Renal pelvis (tissue), 12 donors: ENCODE measurements at places on chromosomes 6 and 20. TPM values are rescaled to one million over a fixed set of nuclear protein-coding genes. Genes with fewer than 3 reads are reported as not detected.

DNA sequence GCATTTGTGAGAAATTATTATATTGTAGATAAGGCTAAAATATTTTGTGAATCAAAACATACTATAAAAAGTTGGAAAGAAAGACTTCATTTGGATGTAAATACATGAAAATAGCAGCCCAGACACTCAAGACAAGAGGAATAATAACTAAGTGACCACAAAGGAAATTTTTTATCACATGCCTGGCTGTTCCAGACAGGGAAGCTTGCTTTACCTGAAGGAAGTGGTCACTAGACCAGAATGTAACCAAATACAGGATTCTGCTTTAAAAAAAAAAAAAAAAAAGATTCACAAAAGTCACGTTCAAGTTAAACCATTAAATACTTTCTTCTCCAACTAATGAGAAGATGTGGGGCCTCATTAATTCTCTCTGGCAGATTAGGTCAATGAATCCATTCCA, 9.3 kb upstream of the HLA-DQB2 start:
- no peak for DNase-seq

DNA sequence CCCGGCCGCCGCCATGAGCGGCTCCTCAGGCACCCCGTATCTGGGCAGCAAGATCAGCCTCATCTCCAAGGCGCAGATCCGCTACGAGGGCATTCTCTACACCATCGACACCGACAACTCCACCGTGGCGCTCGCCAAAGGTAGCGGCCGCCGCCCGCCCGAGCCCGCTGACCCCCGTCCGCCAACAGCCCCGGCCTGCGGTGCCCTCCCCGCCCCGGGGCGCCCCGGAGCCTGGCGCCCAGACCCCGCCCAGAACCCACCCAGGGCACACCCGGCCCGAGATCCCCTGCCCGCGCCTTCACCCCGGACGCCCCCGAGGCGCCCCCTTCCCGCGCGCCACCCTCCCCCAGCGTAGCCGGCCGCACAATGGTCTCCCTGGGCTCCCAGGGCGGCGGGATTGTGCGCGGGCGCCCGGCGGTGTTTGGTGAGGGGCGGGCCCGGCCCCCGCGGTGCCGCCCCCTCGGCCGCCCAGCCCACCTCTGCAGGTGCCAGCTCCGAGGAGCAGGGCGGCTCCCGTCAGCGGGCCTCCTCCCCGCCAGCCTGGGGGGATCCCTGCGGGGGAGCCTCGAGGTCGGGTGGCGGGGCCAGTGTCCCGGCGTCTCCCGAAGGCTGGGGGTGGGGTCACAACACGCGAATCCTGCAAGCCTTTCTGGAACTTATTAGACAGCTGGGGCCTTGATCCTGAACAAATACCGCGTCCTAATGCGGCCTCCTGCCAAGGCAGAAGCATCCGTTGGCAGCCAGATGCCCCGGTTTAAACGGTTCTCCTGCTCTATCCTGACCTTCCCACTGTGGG, 577 bp downstream of the LSM14B start:
- DNase-seq: no peak

GRCh38 chr6:39855356-39855995, 63.3 kb downstream of the DAAM2 start:
- no peak for DNase-seq

DNA sequence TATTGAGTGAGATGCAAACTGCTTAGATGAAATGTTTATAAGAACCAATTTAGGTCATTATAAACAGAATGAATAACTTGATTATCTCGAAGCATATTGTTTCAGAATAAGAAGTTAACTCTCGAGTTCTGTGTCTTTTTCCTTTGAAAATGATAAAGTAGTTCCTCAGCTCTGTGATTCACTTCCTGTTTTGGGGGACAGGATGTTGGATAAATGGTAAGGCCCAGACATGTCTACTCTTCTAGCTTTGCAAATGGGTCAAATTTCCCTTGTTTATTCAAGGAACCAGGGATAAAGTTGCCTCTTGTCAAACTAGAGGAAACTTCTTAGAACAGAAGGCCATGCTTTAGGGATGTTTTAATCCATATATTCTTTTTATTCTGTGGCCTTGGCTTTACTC, 246.9 kb downstream of the SOX4 start:
- DNase-seq: no peak

GRCh38 chr20:44570367-44570766, 12.0 kb upstream of the PKIG start:
- no peak for DNase-seq

- peak; percentile 87 for DNase-seq
These were observed 42.3 kb upstream of the ATXN1 start for GRCh38 chr6:16803294-16804200.

HLA-DQA2 gene
- 1.2 TPM for polyA plus RNA-seq

DNA sequence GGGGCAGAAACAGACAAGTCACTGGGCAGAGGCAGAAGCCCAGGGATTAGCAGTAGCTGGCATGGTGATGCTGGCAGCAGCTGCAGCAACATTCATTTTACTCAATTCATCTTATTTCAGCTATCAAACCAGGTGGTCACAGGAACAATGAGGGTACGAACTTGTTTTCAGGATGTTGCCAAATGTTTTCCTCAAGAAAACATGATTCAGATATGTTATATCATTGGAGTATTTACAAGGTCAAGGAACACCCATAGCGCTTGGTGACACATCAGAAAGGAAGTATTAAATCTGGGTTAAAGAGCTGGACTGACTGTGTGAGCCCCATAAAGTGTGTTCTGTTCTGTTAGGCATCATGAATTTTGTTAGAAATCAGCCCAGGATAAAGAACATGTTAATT, 456.9 kb upstream of the ID4 start:
- no peak for DNase-seq

DNA sequence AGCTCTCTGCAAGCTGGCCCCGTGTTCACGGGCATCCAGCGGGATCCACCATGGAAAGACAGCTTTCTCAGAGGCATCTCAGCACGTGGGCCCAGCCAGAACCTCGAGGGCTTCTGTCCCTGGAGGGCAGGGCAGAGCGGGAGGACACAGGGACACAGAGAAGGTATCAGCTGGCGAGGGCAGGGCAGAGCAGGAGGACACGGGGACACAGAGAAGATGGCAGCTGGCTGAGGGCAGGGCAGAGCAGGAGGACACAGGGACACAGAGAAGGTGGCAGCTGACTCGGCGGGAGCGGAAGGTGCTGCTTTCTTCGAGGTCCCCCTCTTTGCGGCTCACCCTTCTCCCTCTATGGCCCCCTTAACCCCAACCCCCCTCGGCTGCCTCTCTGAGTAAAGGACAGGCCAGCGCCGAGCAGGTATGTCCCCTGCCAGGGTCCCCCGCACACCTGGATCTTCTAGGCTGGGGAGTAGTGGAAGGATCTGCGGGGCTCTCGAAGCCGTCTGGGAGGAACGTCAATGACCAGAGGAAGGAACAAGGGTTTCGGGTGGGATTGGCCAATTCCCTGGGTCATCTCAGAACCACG, 28.9 kb upstream of the BHLHE23 start:
- DNase-seq: no peak

DNA sequence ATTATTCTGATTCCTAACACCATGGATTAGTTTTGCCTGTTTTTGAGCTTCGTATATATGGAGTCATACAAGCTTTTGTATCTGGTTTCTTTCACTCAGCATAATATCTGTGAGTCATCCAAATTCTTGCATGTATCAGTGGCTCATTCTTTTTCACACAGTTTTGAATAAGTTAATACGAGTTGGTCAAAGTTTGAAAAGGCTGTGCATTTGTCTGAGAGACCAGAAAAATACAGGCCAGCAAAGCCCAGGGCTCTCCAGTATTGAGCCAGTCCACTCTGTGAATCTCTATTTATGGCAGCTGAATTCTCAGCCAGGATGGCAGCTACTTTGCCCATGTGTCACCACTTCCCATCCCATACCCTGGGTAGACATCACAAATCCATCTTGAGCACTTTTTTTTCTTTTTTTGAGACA, 7.2 kb upstream of the CHMP4B start:
- no peak for DNase-seq

C6orf15 gene
- not detected for polyA plus RNA-seq

DNA sequence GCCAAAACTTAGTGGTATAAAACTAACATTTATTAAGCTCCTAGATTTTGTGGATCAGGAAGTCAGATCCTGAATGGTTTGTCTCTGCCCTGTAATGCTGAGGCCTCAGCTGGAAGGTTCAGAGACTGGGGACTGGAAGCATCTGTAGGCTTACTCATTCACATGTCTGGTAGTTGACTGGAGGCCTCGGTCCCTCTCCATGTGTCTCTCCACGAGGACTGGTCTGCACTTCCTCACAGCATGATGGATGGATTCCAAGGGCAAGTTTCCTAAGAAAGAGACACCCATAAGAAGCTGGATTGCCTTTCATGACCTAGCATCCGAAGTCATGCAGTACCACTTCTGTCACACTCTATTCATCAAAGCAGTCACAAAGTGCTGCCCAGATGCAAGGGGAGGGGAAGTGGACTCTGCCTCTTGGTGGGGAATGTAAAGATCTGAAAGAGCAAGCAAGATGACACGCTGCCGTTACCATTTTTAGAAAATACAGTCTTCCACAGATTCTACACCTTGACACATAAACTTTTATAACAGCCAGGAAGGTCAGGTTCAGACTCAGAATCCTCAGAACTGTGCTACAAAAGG, 17.2 kb upstream of the MDGA1 start:
- no peak for DNase-seq

ZKSCAN8 gene
- 48.2 TPM for polyA plus RNA-seq

RNF144B gene
- 16.5 TPM for polyA plus RNA-seq

DNA sequence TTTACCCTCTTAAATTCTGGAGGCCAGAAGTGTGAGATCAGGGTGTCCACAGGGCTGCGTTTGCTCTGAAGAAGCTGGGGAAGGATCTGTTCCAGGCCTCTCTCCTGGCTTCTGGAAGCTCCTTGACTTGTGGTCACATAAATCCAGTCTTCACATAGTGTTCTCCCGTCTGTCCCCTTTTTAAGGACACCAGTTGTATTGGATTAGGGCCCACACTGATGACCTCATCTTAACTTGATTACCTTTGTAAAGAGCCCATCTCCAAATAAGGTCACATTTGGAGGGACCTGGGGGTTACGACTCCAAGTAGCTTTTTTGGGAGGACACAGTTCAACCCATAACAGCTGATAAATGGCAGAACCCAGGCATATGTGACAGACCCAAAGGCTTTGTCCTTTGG, 20.0 kb upstream of the WFDC2 start:
- DNase-seq: no peak

C20orf202 gene
- 0.30 TPM for polyA plus RNA-seq
